ENCODE measurements at places on chromosomes 3 and 15.
A peak's percentile ranks its signal among the peaks of the same experiment; 100 is the strongest.

GRCh38 chr15:67854358-67854757 is 14.5 kb upstream of the RNU6-1 start:
- no peak for DNase-seq

- no peak for DNase-seq
Observed at GRCh38 chr3:188760408-188760807, 411.4 kb upstream of the TPRG1 start.

- no peak for DNase-seq
Observed at GRCh38 chr3:131031660-131032059, 5.0 kb downstream of the NEK11 start.

GRCh38 chr3:4914464-4914863 is 64.8 kb upstream of the BHLHE40 start:
- no peak for DNase-seq

DNA sequence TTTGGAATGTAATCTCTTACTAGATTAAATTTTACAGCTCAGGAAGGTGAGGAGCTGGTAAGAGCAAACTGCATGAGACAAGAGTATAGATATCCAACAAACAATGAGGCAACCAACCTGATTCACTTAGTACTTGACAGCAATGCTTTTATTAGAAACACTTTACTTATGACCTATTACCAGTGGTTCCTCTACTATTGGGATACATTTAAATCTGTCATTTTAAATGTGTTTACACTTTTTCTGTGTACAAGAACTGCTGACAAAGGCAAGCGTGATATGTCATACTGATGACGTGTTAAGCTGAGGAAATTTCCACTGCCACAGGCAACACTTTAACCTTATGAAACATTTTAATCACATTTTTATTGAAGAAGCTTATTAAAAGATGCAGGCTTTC is 1043.3 kb downstream of the FHIT start:
- no peak for DNase-seq

DNA sequence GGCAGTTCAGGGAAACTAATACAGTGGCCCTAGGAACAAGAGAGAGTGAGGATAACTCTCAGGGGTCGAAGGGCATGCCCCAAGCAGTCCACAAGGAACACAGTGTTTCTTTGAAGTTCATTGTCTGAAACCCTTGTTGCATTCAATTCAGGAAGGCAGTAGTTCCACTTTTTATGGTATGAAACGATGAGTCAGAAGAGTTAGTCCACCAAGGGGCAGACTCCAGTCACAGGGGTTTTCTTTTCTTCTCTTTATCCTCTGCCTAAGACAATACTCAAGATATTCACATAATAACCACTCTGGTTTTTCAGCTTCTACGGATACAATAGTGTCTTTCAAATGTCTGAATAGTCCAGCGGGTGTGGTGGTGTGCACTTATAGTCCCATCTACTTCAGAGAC is 23.7 kb upstream of the TICRR start:
- DNase-seq, result no peak

GRCh38 chr15:68572921-68573320 is 5.9 kb upstream of the CORO2B start:
- no peak for DNase-seq

GRCh38 chr3:158727206-158728060 is 4.8 kb downstream of the RARRES1 start:
- DNase-seq, result peak; percentile 78

DNA sequence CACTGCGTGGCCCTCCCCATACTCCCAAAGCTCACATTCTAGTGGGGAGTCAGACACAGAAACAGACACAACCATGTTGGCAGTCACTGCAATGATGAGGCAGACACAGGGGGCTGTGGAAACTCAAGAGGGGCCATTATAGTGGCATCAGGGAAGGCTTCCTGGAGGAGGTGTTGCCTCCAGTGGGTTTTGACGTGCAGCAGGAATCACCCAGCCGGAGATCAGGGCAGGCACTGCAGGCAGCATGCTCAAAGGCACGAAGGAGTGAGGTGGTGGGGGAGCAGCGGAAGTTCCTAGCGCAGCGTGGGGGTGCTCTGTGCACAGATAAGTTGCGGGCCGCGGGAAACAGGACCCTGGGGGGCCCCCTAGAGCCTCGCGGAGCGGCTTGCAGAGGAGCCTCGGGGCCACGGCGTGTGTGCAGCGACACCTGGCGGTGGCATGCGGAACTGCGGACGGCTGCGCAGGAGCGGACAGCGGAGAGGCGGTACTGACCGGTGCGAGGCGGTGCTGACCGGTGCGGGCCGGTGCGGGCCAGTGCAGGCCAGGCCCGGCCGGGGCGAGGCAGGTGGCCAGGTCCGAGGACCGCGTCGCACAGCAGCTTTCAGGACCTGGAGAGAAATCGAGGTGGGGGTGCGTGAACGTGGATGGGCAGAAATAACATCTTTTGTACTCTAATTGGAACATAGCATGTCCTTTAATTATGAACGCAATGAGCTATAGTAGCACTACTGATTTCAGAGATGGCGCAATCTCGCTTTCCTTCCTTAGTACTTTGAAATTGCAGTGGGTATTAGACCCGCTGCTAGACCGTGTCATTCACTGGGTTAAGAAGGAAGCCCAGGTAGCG is 101.5 kb downstream of the FBLN2 start:
- DNase-seq, result peak; percentile 49

- no peak for DNase-seq
Observed at GRCh38 chr3:171390051-171390941, 69.9 kb downstream of the TNIK start.

DNA sequence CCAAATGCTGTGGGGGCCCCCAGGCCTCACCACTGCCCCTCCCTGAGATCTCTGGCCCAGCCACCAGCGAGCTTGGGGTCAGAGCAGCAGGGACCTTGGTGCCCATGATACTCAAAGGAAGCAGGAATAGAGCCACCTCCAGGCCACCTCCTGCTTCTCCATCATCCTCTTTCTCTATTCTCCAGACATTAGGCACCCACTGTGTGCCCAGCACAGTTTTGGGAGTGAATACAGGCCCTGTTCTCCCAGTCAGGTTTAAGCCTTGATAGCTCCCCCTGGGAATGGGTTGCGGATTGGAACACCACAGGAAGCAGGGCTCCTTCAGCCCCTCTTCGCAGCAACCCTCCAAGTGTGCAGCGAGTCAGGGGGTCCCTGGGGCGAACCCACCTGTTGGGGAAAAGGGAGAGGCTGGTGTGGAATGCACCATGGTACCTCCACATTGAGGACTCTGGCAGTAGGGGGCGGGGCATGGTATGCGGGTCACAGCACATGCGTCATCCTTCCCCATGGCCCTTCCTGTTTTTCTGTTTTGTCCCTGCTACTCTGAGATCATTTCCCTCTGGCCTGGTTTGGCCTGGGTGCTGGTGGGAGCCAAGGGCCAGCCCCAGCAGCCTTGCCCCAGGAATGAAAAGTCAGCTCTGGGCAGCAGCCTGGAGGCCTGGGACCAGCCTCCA is 14.2 kb upstream of the SEMA3B start:
- no peak for DNase-seq

- no peak for DNase-seq
Observed at GRCh38 chr3:7962301-7962700, 539.3 kb upstream of the LMCD1 start.

DNA sequence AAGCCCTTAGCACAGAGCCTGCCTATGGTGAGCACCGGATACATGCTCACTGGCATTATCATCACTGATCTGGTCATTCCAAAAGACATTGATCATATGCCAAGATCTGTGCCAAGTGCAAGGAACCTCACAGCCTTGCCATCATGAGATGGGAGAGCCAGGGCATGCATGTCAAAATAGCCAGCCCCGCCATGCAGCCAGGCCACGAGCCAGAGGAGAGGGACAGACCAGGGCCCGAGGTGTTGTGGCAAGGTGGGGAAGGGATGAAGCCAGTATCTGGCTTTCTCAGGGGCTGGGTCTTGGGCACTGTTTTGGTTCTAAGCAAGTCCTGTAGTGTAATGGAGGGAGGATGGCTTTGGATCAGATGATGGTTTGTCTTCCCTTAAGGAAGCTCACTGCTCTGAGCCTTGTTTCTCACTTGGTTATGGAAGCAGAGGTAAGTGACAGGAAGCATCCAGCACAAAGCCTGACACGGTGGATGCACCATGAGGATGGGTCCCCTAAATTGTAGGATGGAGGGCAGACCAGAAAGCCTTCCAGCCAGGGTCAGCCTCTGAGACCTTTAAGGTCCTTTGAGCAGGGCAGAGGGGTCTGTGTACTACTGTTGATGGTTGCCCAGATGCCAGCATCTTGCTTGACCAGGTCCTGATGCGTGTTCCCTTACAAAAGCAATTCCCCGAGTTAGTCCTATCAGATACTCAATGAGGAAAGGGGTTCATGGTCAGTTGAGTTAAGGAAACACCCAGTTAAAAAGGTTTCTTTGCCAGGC is 247.7 kb upstream of the TLE3 start:
- DNase-seq, result no peak

DNA sequence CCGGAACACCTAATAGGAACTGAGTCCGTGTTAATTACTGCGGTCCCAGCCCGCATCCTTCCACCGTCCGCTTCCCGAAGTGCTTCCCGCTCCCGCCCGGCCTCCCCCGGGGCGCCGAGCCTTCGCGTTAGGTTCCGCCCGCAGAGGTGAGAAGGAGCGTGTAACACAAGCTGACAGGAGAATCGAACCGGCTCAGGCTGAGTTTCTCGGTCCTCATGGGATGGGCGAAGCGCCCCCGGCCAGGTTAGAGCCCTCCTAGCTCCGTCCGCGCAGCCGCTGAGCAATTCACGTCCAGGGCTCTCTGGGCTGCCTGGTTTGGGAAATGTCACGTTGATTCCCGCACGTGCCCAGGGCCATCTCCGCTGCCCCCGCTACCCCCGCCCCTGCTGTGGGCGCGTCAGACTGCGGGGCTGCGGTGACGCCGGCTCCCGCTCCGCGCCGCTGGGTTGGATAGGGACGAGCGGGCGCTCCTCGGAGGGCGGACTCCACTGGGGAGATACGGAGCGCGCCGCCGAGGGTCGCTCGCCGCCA is 954 bp downstream of the CLDN11 start:
- no peak for DNase-seq

- no peak for DNase-seq
Observed at GRCh38 chr15:41480396-41481140, 13.1 kb upstream of the ITPKA start.

DNA sequence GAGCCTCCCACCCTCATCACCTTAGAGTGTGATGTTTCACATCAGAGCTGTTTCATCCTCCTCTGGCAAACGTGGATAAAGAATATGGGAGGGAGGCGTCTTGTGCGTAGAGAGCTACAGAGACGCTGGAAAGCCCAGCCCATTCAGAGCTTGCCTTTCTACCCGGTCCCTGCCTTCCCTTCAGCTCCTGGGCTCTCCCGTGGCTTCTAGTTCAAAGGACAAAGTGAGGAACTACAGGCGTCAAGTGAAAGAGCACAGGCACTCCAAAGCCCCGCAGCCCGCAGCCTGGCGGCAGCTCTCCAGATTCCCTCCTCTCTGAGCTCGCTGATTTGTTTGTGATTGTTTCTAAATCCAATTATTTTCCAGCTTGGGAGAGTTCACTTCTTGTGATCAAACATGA is 197.1 kb upstream of the IGF1R start:
- no peak for DNase-seq

DNA sequence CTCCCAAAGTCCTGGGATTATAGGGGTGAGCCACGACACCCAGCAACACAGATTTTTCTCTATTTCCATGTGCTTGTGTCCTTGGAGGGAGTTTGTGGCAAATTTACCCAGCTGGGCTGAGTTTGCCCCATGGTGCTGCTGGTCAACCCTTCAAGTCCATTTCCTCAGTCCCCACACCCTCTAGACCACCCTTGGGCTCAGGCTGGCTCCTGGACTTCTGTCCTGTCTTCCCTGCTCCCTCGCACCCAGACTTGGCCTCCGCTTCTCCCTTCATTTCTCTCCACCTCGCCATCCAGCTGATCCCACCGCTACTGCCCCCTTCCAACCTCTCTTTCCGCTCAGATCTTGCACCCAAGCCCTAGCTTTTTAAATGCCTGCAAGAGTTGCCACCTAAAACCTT is 7.3 kb upstream of the RHOV start:
- DNase-seq, result no peak

- DNase-seq, result no peak
Observed at GRCh38 chr3:64824394-64824909, 136.7 kb upstream of the ADAMTS9 start.

- no peak for DNase-seq
Observed at GRCh38 chr3:127454968-127455367, 135.6 kb downstream of the TPRA1 start.

DNA sequence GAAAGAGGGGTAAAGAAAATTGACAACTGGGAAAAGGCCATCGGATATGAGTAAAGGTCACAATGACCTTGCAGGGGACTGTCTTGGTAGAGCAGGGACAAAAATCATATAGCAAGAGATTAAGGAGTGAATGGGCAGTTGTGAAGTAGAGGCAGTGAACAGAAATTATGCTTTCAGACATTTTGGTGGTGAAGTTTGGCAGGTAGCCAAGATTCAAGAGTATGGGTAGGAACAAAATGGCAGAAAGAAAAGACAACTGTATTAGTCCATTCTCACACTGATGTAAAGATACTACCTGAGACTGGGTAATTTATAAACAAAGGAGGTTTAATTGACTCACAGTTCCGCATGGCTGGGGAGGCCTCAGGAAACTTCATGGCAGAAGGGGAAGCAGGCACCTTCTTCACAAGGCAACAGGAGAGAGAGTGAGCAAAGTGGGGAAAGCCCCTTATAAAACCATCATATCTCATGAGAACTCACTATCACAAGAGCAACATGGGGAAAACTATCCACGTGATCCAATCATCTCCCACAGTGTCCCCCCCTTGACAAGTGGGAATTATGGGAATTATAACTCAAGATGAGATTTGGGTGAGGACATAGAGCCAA is 84.0 kb downstream of the CGNL1 start:
- DNase-seq, result no peak

GRCh38 chr3:153600896-153601295 is 438.9 kb downstream of the RAP2B start:
- no peak for DNase-seq

GRCh38 chr3:151838574-151839312 is 24.8 kb downstream of the AADAC start:
- peak; percentile 65 for DNase-seq

DNA sequence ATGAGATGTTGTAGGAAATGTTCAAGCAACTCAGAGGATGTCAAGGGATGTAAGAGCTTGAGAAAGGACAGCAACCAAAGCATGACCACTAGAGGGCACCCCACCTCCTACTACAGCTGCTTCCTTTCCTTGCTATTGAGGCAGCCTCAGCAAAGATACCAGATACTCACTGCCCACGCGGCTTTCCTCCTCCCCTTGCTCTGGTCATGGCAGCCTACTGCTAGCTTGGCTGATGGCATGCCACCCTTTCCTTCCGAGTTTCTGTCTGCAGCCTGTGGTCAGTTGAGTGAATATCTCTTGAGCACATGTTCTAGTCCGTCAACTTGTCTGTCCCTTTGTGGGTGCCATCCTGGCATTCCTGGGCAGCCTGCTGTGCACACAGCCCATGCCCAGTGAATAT is 4.4 kb upstream of the CXCR6 start:
- DNase-seq, result peak; percentile 89

GRCh38 chr15:42688301-42688700 is 48.6 kb downstream of the CDAN1 start:
- DNase-seq, result no peak

GRCh38 chr3:23932571-23932970 is 12.5 kb upstream of the NR1D2 start:
- no peak for DNase-seq

DNA sequence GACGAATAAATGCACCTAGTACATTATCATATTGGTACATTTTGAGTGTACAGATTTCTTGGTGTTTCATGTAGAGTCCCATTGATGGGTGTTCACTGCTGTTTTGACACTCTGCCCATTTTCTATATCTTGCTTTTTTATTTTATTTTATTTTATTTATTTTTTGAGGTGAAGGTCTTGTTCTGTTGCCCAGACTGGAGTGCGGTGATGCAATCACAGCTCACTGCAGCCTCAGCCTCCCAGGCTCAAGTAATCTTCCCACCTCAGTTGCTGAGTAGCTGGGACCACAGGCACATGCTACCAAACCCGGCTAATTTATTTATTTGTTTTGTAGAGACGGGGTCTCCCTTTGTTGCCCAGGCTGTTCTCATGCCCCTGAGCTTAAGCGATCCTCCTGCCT is 44.2 kb downstream of the DNAJC13 start:
- no peak for DNase-seq
